Hepatocyte (in vitro differentiated cells): ENCODE measurements at places on chromosomes 5 and 9. TPM values are rescaled to one million over a fixed set of nuclear protein-coding genes. Genes with fewer than 3 reads are reported as not detected.

Gene SLC34A1
- 0.12 TPM in 1 of 2 replicates, not detected in the other for total RNA-seq

Gene ORM2
- total RNA-seq: 45.7 and 52.0 TPM in 2 replicates

Gene CDH9
- 0.53 and 2.2 TPM in 2 replicates for total RNA-seq

Gene S1PR3
- 46.1 and 48.6 TPM in 2 replicates for total RNA-seq

Gene ERAP2
- 0.56 and 0.87 TPM in 2 replicates for total RNA-seq

Gene CYSRT1
- 1.4 and 2.4 TPM in 2 replicates for total RNA-seq

Gene PRELID1
- total RNA-seq: 228 and 245 TPM in 2 replicates

Gene PDLIM4
- 7.3 and 16.4 TPM in 2 replicates for total RNA-seq
